Pulmonary artery endothelial cell (primary cell): ENCODE measurements at places on chromosomes 6 and 20. TPM values are rescaled to one million over a fixed set of nuclear protein-coding genes. Genes with fewer than 3 reads are reported as not detected.

DNA sequence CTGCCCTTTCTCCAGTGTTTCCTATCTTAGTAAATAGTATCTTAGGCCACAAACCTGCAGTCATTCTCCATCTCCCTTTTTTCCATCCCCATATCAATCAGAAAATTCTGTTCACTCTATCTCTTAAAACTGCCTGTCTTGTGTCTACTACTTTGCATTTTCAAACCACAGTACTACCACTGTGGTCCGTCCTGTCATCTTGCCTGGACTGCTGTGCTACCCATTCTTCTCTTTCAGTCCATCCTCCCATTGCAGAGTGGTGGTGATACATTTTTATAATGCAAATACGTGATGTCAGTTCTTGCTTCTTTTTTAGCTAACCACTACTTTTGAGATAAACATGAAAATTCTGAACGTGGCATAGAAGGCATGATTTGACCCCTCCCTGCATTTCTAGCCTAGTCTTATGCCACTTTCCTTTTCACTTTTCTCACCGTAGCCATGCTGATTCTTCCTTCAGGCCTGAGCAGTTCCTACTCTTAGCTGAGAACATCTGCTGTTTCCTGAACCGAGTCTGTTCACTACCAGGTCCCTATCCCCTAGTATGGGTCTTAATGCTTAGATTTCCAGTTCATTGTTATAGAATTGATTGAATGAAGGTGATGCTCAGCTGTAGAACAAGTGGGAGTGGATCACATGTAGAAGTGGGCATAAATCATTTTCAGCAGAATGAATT lies 13.8 kb downstream of the TBPL1 start:
- DNase-seq = no peak

Gene MAP7
- total RNA-seq = 0.66 and 0.74 TPM in 2 replicates

- DNase-seq = no peak
These were observed 106.6 kb downstream of the ATXN1 start for GRCh38 chr6:16654701-16655100.

Gene CTCFL
- not detected in 2 replicates for total RNA-seq

- no peak for DNase-seq
These were observed 21.7 kb downstream of the MAP1LC3A start for GRCh38 chr20:34579979-34580940.

Gene CRISP2
- total RNA-seq = not detected in 2 replicates

- DNase-seq = no peak
These were observed 262.0 kb downstream of the CDC5L start for GRCh38 chr6:44649365-44650025.

- DNase-seq = no peak
These were observed 82.6 kb downstream of the CDC5L start for GRCh38 chr6:44470115-44470464.
